Muscle of arm (tissue), 14 donors: ENCODE measurements at places on chromosomes 6 and 20.

GRCh38 chr6:68679399-68679798 lies 44.3 kb downstream of the ADGRB3 start:
- no peak for DNase-seq

- DNase-seq, result no peak
Measured at GRCh38 chr20:63534427-63534830, 2.7 kb downstream of the PTK6 start.

DNA sequence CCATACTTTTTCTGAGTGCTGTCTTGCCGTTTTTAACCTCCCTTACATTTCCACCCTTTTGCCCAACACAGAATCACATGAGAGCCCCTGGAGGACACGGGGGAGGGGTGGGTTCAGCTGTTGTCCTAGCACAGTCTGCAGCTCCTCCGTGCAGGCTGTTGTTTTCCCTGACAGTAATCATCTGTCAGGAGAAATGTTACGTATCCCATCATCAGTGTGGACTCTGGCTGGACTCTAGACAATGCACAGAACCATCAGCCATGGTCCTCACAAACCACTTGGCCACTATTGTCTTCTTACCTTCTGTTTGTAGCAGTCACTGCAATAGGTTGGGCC lies 92.1 kb downstream of the RIN2 start:
- DNase-seq, result peak; percentile 41

DNA sequence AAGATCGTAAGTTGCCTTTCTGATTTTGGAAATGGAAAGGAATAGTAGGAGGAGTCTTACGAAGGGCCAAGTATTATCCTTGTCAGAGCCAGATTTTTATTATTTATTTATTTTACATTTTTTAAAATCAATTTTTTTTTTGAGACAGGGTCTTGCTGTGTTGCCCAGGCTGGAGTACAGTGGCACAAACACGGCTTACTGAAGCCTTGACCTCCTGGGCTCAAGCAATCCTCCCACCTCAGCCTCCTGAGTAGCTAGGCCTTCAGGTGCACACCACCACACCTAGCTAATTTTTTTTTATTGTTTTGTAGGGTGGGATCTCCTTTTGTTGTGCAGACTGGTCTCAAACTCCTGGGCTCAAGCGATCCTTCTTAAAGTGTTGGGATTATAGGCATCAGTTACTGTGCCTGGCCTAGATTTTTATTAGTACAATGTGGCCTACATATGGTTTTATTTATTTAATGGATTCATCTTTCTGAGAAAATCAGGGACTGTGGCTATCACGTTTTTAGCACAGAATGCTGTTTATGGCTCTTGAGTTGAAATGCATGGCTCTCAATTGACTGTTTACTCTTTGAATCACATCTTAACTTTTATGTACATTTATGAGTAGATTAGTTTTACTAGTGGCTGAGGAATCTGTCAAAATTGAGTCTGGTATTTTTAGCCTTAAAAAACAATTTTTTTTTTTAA lies 16.7 kb downstream of the CDC5L start:
- DNase-seq, result no peak

DNA sequence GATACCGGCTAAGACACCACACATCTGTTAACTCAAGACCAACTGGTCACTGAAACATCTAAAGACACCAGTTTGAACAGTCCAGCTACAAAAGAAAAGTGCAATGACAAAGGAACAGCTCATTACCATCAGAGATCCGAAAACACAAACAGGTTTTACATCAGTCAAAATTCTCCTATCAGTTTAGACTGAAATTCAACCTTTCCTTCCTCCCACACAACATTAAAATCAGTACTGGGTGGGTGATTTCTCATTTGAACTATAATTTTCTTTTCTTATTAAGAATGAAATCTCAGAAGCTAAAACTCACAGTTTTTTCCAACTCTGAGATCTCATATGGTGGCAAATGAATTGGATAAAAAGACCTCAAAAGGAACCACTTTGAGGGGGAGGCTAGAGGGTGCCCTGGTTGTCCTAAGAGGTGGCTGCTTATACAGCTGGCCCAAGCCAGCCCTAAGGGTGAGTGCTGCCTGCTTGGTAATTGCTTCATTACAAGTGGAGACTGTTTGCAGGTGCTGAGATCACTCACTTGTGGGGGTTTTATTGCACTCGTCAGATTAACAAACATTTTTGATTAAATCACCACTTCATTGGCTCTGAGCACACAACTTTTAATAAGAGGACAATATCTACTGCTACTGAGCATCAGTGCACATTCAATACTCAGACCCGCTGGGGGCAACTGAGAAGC lies 4.3 kb downstream of the CCDC167 start:
- no peak for DNase-seq

DNA sequence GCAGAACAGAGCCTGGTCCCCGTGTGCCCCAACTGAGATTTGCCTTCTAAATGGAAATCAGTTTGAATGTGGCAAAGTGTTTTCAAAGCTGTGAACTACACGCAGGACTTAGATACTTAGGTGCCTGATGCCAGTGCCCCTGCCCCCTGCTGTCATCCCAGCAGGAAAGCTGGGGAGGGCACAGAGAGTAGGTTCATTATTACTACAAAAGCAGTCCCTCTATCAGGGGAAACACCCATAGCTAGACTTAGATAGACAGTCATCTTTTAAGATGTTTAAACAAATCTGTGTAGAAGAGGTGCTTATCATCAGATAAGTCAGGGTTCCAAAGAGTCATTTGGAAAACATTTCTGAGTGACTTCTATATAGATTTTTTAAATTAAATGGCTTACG lies 155.0 kb upstream of the SNX9 start:
- no peak for DNase-seq

- no peak for DNase-seq
Measured at GRCh38 chr6:123529843-123530242, 106.9 kb downstream of the TRDN start.

DNA sequence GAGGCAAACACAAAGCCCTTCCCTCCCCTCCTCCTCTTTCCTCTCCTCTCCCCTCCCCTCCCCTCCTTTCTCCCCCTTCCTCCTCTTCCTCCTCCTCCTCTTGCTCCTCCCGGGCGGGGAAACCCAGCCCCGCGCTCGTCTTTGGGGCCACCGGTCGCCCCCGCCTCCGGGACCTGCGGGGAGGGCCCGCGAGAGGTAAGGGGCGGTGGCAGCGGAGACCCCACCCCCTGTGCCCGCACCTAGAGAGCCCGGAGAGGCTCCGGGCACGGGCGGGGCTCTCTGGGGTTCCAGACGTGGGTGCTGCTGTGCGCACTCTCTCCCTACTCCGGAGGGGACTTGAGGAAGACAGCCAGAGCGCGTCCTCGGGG lies at the start of gene RIN2:
Gene RIN2 (plus strand): TSS at position 126 of the 368 bp plus-strand sequence. CDS start 131,344 bp downstream, outside the sequence.
- DNase-seq, result peak; percentile 42

- DNase-seq, result no peak
Measured at GRCh38 chr20:62658593-62659178, 16.4 kb downstream of the SLCO4A1 start.

DNA sequence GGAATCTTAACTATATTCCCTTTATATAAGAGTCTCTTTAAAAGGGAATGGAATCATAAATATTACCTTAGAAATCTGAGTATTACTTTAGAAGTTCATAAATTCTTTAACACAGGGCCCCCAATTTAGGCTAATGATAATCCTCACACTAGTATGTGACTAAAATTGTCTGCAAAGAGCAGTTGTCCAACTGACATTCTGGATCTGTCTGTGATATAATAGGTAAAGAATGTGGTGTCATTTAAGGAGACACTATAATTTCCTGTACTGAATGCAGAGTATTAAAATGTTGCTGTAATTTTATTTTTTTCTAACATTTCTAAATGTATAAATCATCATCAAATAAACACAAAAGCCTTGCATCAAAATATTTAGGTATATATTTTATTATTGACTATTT lies 128.5 kb upstream of the DST start:
- no peak for DNase-seq

- DNase-seq, result no peak
Measured at GRCh38 chr20:10194166-10194565, 24.5 kb upstream of the SNAP25 start.

- DNase-seq, result no peak
Measured at GRCh38 chr6:134429861-134430380, 112.0 kb upstream of the SGK1 start.

DNA sequence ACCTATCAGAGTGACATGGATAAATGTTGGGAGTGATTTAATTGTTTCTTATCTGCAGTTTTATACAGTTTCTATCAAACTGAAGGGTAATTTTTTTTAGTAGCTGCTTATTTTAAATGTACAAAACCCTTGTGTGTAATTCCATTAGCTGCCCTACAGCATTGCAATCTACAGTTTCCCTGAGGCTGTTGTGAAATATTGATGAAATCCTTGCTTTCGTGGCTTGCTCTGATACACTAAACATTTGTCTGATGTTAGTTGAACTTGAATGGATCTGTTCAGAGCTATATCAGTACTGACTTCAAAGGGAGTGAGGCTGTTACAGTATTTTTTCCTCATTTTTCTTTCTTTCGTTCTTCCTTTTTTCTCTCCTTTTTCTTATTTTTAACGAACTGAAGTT lies 255.4 kb downstream of the TSHZ2 start:
- DNase-seq, result no peak

DNA sequence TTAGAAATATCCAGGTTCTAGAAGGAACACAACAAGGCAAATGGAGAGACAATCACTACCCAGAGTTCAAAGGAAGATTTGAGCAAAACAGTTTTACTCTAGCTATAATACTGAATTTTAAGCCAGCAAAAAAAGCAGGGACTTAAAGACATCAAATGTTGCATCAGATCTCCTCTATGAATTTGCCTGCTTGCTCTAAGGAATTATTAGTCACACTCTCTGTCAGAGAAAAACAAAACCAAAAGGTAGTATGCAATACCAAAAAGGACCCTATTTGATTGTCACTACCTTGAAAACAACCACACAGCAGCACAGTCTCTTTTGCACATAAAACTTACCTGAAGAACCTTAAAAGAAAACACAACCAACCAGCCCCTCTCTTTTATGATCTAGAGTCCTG lies 46.3 kb downstream of the BTBD9 start:
- no peak for DNase-seq

GRCh38 chr6:39617026-39617425 lies 108.2 kb downstream of the KIF6 start:
- no peak for DNase-seq

- DNase-seq, result no peak
Measured at GRCh38 chr6:23905133-23905815, 220.7 kb upstream of the NRSN1 start.

GRCh38 chr20:577167-577791 lies 32.8 kb downstream of the TCF15 start:
- no peak for DNase-seq

DNA sequence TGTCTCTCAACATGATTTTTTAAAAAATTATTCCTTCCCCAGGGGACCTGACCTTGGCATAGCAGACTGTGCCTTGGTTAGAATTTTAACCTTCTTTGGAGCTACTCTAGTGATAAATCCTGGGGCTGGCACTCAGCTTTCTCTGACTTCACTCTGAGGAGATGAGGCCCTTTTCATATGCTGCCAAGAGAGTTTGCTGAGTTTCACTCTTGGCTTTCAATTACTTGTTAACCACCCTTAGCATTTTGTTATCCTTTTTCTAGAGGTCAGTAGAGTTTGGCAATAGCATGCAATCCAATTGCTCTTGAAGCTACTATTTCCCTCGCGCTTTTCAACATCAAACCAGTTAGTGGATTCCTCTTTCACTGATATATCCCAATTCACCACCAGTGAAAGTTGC lies 920.3 kb downstream of the EYS start:
- no peak for DNase-seq

DNA sequence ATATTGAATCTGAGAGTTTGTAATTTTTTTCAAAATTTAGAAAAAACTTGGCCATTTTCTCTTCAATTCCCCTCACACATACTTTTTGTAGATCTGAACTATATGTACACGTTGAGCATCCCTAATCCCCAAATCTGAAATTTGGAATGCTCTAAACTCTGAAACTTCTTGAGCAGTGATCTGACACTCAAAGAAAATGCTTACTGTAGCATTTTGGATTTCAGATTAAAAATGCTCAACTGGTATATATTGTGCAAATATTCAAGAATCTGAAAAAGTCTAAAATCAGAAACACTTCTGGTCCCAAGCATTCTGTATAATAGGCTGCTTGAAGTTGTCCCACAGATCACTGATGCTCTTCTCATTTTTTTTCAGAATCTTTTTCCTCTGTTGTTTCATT lies 78.8 kb upstream of the ZBTB24 start:
- no peak for DNase-seq

- no peak for DNase-seq
Measured at GRCh38 chr20:44851545-44851944, 34.0 kb upstream of the YWHAB start.

GRCh38 chr6:1482381-1483166 lies 93.2 kb downstream of the FOXF2 start:
- DNase-seq, result no peak
